SJCRH30 (cell line): ENCODE measurements at places on chromosomes 3 and 15.

- no peak for DNase-seq
Measured at GRCh38 chr3:194379651-194380050, 10.1 kb upstream of the LRRC15 start.

GRCh38 chr3:70557976-70558375, 245.5 kb upstream of the MDFIC2 start:
- no peak for DNase-seq

DNA sequence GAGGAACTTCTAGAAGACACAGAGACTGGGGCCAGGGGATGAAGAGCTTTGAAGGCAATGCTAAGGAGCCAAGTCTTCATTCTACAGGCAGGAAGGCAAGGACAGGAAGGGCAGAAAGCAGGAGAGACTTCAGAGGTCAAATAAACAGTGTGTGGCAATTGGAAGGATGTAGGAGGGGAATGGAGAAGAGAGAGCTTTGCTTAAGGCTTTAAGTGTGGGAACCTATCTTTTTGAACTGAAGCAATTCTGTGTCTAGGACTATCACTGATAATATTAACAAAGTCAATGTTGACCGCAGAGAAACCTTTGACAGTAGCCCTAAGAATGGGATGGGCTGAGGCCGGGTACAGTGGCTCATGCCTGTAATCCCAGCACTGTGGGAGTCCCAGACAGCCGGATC, 325.0 kb downstream of the FOXP1 start:
- DNase-seq = no peak

DNA sequence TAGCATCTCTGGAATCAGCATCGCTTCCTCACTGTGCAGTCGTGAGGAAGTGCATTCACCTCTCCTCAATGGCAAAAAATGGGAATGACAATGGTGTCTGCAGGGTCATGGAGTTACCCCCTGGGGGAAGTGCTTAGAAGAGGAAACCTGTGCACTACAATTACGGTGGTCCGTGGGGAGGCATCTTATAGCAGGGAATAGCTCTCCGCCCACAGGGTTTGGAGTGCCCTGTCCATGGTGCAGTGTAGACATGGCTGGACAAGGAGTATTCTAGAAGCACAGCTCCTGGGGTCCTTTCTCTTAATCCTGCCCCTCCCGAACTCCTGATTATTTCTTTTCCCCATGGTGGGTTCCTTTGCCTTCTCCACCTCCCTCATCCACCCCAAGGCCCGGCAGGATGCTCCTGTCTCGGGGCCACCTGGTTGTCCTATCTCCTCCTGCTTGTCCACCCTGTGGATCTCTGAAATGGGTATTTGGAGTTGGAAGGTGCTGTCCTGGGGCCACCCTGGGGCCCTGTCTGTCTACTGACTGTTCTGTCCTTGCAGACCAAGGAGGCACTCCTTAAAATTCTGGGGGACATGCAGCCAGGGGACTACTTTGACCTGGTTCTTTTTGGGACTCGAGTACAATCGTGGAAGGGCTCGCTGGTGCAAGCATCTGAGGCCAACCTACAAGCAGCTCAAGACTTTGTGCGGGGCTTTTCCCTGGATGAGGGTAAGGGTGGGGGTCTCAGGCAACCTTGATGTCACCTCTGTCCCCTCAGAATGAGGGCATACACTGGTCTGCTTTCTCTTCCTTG, 5.2 kb downstream of the ITIH1 start:
- no peak for DNase-seq

DNA sequence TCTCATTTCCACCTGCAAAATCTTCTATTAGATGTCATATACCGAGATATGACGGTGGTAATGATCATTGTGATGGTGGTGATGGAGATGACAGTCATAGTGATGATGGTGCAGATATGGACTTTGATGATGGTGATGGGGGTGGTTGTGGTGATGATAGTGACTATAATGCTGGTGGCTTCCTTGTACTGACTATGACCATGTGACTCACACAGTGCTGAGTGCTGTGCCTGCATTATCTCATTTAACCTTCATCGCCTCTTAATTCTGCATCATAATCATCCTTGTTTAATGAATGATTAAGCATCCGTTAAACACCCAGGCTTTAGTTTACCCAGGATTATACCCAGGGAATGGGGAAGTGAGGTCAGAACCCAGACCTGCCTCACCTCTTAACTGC, 331.7 kb downstream of the FEZF2 start:
- DNase-seq = no peak

GRCh38 chr3:72678867-72679266, 169.4 kb downstream of the SHQ1 start:
- DNase-seq = no peak

- peak; percentile 60 for DNase-seq
Measured at GRCh38 chr15:58748852-58749531, 515 bp downstream of the ADAM10 start.

DNA sequence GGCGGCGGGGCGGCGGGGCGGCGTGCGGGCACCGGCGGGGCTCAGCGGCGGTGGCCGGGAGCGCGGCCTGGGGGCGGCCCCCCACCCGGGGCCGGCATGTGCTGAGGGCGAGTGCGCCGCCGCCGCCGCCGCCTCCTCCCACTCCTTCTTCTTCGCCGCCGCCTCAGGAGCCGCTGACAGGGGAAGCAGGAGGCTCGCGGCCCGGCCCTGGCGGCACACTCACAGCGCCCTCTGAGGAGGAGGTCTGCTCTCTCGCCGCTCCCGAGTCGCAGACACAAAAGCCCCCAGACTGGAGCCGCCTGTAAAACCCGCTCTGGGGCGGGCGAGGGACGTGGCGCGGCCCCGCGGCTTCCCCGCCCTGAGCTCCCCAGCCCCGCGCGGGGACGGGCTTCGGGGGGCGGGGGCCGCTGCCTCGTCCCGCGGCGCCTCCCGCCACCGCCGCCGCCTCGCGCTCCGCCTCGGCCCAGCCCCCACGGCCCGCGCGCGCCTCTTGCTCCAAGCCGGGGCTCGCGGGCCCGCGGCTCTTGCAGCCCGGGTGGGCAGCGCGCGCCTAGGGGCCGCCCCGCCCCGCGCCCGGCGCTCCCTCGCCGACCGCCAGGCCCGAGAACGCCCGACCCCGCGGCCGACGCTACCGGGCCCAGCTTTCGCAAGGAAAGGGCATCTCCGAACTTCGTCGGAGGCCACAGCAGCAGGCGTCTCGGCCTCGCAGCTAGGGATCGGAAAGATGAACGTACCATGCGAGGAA, at the start of gene PYGO1:
Gene PYGO1, minus strand, starts transcription at position 276 of the 745 bp plus-strand sequence. CDS start 462 bp downstream, outside the sequence.
- peak; percentile 79 for DNase-seq

- no peak for DNase-seq
Measured at GRCh38 chr15:85554852-85555521, 174.6 kb downstream of the AKAP13 start.

DNA sequence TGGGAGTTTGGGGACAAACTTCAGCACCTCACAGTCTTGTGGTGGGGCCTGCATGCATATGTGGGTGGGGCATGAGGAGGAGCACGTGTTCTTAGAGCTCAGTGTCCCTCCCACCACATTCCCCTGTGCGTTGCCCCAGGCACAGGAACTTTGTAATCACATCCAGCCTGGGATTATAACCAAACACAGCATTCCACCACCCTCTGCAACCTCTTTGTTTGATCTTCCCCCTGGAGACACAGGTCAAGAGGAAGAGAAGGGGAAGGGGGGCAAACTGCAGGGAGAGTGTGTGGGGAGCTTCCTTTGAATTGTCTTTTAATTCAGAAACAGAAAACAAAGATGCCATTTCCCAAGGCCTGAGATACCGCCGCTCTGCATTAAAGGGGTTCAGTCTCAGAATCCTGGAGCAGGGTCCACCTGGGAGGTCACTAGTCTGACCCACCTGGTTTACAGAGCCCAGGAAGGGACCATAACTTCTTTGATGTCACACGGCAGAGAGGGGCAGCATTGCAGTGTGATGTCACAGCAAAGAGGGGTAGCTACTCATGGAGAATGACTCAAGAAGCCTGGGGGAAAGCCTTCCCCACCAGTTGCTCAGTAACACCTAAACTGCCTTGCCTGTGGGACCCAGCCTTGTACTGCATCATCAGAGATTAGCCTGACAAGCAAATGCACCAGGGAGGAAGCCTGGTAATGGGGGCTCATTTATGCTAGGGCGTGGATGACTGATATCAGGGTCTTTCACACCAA, 106.3 kb upstream of the RNU6-1 start:
- DNase-seq = peak; percentile 79

DNA sequence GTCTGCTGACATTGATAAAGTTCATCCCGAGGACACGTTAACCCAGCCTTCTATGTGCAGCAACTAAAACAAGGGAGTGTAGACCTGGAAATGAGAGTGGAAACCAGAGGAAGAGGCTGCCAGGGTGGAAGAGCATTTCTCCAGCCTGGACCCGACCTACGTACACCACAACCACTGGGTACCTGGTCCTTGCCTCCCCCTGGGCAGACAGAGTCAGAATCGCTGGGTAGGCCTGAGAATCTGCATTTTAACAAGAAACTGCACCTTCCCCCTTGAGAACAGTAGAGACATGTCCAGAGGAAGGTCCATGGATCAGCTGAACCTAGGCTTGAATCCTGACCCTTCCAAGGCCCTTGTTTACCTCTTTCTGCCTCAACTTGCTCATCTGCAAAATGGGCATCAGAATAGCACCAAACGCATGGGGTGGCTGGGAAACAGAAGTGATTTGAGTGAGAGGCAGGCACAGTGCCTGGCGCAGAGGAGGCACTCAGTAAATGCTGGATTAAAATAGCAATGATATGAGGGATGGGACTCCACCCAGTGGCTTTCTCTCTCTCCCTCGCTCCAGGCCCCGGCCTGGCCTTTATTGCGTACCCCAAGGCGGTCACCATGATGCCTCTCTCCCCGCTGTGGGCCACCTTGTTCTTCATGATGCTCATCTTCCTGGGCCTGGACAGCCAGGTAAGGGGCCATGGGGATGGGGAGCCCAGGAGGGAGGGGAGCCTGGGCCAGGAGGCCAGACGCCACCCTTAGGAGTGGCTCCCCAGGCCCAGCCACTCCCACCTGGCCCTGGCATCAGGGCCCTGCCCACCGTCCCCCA, 66.9 kb upstream of the SLC6A1 start:
- no peak for DNase-seq

GRCh38 chr3:44827196-44827595, 34.5 kb upstream of the TMEM42 start:
- DNase-seq = no peak

DNA sequence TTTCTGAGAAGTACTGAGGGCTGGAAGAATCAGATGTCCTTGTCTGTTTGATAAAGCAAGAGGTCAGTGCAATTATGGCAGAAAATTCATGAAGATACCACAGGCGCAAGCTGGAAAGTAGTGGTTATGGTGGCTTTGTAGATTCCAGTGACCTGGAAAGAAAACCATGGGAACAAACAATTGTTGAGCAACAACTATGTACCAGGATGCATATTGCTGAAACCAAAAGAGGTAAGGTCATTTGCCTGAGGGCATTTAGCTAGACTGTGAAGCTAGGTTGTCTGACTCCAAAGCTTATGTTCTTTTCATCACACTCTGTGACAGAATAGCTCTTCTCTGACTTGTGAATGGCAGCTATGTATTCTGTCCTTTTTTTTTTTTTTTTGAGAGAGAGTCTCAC, 74.0 kb downstream of the B3GALNT1 start:
- no peak for DNase-seq

DNA sequence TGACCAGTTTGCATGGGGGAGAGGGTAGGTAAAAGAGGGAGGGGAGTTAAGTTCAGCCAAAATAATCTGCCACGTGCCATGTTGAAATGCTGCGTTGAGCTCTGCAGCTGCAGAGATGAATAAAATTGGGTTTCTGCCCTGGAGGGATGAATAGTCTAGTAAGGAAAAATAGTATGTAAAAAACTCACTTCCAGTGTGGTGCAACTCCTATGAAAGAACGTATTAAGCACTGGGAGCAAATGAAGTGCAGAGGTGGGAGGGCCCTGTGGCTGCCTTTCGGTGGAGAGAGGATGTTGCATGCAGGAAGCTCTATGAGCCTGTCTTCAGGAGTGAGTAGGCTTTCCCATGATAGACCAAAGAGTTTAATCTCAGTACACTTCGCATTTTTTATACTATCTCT, 8.6 kb downstream of the CEP63 start:
- no peak for DNase-seq

GRCh38 chr3:79063624-79064023, 704.2 kb downstream of the ROBO1 start:
- no peak for DNase-seq

DNA sequence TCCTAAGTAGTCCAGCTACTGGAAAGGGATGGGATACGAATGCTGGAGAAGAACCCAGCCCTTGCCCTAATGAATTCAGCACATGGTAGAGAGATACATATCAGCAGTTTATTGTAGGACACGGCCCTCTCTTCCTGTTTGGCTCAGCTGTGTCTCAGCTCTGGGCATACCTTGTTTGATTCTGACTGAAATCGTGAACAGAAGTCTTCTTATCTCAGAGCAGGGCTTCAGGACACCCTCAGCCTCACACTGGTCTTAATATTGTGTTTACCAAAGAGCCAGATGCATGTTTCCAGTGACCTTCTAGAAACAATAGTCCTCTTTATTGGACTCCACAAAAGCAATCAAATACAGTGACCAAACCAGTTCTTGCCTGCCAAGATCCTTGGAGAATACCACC, 54.7 kb downstream of the FAM174B start:
- no peak for DNase-seq

GRCh38 chr3:182979674-182980191, 605 bp downstream of the DCUN1D1 start:
- peak; percentile 53 for DNase-seq

DNA sequence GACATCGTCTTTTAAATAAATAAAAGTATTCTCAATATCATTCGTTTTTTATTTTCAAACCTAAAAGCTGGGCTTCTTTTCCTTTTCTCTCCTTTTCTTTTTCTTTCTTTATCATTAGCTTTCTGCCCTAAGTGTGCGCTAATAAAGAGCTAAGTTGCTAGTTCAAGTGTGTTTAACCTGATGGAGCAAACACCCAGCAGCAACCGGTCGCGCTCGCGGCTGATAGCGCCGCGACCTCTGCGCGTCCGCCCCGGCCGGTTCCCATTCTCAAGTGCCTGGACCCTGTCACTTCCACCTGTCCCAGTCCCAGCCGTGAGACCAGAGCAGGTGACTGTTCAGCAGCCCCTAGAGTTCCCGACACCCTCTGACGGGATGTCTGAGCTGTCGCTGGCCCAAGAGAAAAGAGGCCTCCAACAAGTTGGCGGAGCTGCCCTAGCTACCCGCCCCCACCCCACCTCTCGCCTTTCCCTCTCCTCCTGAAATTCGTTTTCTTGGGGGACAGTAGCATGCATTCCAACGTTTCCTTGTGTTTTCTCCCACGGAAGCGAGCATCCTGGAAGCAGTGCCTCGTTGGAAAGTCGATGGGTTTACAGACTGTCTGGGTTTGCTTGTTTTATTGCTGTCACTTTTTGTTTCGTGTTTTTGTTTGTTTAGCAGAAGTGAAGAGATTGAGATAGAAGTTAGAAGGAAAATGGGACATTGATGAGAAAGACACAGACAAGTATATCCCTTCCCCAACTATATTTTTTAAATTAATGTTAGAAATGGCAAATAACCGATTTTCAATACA, 3.1 kb upstream of the MECOM start:
- DNase-seq = no peak

DNA sequence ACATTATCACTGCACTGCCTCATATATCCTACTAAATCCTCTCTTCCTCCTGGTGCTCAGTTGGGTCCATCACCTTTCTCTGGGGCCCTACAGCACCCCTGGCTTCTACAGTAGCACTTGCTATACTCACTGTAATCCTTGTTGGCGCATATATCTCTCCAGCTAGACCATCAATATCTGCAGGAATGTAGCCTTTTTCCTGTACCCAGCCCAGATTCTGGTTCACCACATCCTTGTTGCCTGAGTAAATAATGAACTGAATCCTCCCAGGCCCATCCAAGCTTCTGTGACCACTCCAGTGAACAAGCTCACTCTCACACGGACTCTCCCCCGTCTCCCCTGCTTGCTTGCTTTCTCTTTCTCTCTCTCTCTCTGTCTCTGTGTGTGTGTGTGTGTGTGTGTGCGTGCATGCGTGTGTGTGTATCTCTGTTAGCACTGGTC, 62.5 kb upstream of the LIPC start:
- peak; percentile 30 for DNase-seq

GRCh38 chr15:55789066-55789660, 46.2 kb upstream of the PRTG start:
- peak; percentile 45 for DNase-seq
